HFFc6 (cell line): ENCODE measurements at places on chromosomes 7 and 10. TPM values are rescaled to one million over a fixed set of nuclear protein-coding genes. Genes with fewer than 3 reads are reported as not detected.

The TRIM50 gene
- total RNA-seq = not detected in 3 replicates

The MDFIC gene
- total RNA-seq = 33.3 to 44.8 TPM (median 38.9 TPM) in 3 replicates

- no peaks in the 10 kb centered on the region for H3K4me1 ChIP-seq
- DNase-seq = no peak
- H3K27ac ChIP-seq = no peak overlapping the region
- no peaks in the 10 kb centered on the region for H3K36me3 ChIP-seq
- peaks cover 30% of the 10 kb centered on the region for H3K27me3 ChIP-seq
- H3K4me3 ChIP-seq = no peak overlapping the region
Measured at GRCh38 chr10:132184816-132185593, 1.7 kb upstream of the DPYSL4 start.

GRCh38 chr7:27412164-27412563 is 169.6 kb downstream of the EVX1 start:
- H3K36me3 ChIP-seq = no peaks in the 10 kb centered on the region
- H3K27me3 ChIP-seq = peaks cover 16% of the 10 kb centered on the region
- DNase-seq = no peak
- H3K27ac ChIP-seq = no peak overlapping the region

GRCh38 chr7:117025891-117026290 is 72.6 kb downstream of the ST7 start:
- H3K27ac ChIP-seq = no peak overlapping the region
- no peak overlapping the region for H3K4me3 ChIP-seq
- no peaks in the 10 kb centered on the region for H3K27me3 ChIP-seq
- no peak for DNase-seq
- H3K36me3 ChIP-seq = peaks cover 10% of the 10 kb centered on the region; the same call in 1 of the 2 replicates
- H3K4me1 ChIP-seq = peaks cover 21% of the 10 kb centered on the region

DNA sequence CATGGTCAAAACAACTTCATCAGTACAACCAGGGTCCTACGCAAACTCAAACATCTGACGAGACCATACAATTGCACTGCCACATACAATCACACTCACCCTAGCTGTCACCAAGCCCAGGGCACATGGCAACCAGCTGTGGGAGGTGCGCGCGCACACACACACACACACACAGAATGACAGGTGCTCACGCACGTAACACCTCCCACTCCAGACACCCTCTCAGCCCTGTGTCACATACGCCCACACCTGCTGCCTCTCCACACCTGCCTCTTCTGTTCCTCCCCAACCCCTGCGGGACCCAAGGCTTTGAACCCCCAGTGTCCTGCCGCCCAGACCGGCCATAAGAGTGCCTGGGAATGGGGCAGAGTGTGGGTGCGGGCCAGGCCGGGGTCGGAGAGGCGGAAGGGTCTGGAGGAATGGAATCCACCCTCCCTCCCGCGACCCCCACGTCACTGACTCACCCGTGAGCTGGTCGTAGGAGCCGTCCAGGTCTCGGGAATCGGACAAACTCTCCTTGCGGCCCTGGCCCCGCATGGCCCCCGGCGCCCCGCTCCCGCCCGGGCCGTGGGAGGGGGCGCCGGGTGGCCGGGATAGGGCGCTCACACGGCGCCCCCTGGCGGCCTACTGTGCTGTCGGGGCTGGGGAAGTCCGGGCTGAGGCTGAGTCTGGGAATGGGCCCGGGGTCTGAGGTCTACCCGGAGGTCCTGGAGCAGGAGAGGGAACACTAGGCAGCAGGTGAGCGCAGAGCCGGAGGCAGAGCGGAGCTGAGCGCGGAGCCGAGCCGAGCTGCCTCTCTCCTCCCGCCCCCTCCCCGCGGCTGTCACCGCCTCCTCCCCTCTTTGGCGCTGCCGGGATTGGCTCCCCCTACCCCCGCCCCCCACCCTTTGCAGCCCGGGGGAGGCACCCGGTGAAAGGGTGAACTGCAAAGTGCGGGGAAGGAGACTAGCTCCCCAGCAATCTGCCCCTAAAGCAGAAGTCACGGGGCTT is at the start of gene KCNIP2:
Gene KCNIP2 (minus strand): TSS at position 769 of the 990 bp plus-strand sequence. CDS start 232 bp downstream, at position 537.
- no peaks in the 10 kb centered on the region; the same call in 1 of the 2 replicates for H3K36me3 ChIP-seq
- H3K27ac ChIP-seq = no peak within 1 kb of the TSS
- H3K27me3 ChIP-seq = peaks cover 4% of the 10 kb centered on the region
- peaks cover 32% of the 10 kb centered on the region for H3K4me1 ChIP-seq
